ENCODE measurements at places on chromosomes 7 and 10.

DNA sequence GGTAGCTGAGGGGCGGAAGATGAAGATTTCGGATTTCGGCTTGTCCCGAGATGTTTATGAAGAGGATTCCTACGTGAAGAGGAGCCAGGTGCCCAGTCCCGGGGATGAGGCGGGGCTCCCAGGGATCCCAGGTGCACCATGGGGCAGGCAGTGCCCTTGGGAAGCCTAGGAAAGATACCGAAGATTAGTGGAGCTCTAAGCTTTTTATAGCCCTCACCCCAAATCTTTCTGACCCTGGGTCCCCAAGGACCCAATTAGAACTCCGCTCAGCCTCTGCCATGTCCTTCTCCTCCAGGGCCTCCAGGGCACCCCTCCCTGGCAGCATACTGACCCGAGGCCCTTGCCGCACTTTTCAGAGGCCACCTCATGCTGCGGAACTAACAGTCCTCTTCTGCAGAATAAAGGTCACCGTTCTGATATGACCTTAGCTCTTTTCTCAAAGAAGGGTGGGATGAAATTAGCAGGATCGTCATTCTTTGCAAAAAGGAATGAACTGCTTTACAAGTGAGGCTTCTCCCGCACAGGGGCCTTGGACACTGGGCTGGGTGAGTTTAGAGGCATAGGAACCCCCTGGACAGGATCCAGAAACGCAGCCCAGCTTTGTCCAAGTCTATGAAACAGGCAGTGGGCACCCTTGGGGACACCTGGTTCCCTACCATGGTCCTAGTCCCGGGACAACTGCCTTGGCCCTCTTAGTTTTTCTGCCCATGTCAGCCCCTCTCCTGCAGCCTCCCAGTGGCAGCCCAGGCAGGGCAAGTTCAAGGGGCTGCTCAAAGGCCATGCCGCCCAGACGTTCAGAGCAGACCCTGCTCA lies 17.9 kb upstream of the CSGALNACT2 start:
- DNase-seq = no peak

- DNase-seq = no peak
These were observed 31.5 kb downstream of the TCF7L2 start for GRCh38 chr10:112981553-112981952.

GRCh38 chr7:19587291-19587690 lies 121.5 kb downstream of the POLR1F start:
- DNase-seq = no peak

DNA sequence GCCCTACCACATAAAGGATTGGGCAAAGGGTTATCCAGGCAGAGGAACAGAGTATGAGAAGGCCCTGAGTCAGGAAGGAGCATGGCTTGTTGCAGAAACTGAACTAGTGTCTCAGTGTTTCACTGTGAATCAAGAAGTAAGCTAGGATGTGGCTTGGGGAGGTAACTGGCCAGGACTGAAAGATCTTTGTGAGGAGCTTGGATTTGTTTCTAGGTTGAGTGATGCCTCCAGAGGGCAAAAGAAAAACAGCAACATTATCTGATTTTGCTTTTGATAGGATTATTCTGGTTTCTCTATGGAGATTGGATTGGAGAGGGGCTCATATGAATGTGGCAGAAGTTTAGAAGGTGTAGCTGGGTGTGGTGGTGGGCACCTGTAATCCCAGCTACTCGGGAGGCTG lies 137.9 kb upstream of the HDAC9 start:
- no peak for DNase-seq

- DNase-seq = no peak
These were observed 52.3 kb upstream of the KIAA1217 start for GRCh38 chr10:24156686-24157085.

GRCh38 chr7:94001396-94001795 lies 2.8 kb downstream of the BET1 start:
- DNase-seq = no peak

DNA sequence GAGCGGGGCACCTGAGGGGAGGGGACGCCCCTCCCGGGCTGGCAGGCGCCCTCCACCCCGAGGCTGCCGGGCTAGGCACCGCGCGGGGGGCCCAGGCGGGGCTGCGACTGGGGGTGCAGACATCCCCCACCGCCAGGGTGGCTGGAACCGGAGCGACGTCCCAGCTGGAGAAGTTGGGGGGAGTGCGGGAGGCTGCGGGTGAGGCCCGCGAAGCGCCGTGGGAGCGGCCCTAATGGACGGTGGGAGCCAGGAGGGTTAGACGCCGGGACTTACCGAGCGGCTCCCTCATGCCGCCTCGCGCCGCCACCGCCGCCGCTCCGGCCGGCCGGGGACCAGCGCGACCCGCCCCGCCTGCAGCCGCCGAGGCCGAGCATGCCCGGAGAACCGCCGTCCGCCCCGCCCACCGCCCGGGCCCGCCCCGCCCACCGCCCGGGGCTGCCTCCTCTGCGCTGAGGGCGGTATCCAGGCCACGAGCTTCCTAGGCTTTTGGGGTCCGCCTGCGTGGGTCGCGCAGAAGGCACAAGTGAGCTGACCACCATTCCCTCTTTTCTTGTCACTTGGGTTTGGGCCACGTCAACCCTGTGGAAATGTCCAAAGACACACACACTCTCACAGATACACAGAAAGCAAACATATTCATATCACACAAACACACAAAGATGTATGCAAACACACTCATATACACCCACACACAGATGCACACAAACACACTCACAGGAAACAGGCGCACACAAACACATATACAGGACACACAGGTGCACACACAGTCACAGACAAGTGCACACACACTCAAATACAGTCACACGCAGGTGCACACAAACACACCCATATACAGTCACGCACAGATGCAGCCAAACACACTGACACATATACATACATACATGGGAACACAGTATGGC lies at the start of gene JCAD:
Gene JCAD (minus strand): TSS at position 378 of the 899 bp plus-strand sequence. CDS start 11,774 bp downstream, outside the sequence.
- peak; percentile 13 for DNase-seq

DNA sequence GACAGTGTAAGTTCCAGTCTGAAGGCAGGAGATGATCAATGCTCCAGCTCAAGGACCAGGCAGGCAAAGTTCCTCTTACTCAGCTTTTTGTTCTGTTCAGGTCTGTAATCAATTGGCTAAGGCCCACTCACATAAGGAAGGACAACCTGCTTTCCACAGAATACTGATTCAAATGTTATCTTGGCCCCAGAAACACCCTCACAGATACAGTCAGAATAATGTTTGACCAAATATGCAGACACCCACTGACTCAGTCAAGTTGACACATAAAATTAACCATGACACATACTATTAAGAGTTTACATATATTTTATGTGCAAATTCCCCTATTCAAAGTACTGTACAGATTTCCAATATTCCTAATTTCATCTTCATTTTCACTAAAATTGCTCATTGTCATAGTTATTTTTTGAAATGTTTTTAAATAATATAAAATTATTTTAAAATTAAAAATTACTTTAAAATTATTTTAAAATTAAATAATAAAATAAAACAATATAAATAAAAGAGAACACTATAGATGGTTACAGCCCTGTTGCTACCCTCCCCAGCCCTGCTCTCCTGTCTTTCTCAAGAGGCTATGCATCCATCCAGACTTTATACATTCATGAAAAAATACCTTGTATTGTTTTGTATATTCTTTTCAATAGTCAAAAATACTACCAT lies 59.4 kb downstream of the RAB11FIP2 start:
- DNase-seq = no peak

DNA sequence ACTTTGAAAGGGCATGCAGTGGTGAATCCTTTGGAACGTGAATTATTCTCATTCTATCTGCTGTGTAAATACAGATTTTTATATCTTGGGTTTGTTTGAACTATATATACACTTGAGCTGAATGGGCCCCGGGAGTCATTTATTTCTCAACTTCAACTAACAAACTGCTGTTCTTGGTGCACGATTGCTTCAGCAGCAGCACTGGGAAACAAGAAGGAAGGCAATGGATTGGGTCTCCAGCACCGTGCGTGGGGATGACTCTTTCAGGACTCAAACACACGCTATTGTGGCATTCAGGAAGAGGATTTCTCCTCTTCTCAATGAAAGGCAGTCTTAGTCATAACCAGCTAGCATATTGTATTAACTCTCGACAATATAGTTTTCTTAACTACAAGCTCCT lies 226.0 kb upstream of the NFE2L3 start:
- DNase-seq = no peak

DNA sequence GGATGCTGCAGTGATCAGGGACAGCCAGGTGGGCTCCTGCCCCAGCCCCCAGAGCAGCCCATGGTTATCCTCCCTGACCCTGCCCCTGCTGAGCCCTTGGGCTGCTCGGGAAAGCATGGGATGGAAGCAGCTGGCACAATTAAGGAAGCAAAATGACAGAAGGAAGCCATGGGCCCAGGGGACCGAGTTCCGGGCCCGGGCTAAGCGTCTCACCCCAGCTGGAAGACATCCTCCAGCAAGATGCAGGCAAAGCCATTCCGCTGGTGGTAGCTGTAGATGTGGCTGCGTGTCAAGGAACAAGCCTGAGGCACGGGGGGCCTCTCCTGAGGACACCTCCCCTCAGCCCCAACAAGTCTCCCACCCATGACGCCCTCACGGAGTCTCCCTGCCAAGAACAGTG lies 1.1 kb downstream of the ATG9B start:
- no peak for DNase-seq

- DNase-seq = no peak
These were observed 57.0 kb downstream of the CHST3 start for GRCh38 chr10:72020914-72021809.

DNA sequence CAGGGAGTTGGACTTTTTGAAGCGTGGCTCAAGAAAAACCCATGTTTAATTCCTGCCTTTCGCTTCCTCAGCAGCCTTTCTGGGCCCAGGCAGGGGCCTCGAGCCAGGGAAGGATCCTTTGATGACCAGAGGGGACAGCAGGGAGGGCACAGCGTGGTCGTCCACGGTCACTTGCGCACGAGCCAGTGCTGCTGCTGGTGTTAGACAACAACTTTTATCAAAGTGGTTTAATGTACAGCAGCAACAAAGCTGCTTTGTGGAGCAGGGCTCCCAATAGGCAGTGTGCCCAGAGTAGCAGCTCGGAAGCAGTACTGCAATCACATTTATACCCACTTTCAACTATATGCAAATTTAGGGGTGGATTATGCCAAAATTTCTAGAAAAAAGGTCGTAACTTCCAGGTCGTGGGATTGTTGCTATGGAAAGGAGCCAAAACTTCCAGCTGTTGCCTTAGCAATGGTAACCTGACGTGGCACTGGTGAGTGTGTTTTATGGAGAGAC lies 6.1 kb downstream of the GIMAP1 start:
- no peak for DNase-seq

DNA sequence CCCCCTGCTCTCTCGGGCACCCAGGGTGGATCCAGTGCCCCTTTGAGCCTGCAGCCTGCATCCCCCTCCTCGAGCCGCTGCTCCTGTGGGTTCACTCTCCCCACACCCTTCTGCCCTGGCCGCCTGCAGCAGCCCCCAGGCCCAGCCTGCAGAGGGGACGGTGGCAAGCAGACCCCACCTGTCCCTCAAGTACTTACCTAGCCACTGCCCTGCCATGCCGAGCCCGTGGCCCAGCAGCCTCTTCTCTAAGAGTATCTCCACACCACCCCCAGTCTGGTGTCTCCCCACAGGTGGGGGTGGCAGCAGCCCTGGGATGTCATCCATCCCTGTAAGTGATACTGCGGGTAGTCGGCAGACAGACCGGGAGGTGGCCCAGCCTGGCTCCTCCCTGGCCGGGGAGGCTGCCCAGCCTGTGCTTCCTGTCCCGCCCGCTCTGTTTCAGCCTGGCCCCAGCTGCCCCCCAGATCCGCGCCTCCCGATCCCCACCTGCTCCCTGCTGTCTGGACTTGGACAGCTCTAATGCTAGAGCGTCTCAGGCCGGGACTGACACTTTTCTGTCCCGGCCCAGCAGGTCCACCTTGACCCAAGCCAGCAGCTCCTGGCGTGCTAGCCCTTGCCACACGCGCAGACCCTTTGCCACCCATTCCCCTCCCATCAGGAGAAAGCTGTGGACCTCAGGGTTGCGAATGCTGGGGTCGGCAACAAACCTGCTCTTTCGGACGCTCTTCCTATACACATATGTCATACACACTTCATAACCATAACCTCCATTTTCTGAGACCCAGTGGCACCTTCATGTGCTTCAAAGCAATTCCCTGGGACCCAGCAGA lies 25.0 kb downstream of the YKT6 start:
- DNase-seq = no peak

DNA sequence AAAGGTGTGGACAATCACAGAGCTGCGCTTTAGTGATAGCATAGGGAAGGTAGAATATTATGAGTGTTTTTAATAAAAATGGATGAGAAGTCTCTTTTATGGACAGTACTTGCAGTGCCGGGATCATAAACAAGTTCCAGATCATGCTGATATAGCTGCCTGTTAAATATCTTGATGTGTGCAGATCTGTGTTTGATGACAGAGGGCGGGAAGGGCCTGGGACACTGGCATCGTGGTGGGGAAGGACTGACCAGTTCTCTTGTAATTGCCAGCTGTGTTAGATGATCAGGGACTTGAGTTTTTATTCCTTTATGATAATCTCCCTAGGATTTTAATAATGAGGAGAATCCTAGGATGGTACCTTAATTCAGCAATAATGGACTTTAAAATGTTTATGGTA lies 14.6 kb downstream of the SND1 start:
- DNase-seq = no peak

GRCh38 chr10:34249634-34250033 lies 565.5 kb downstream of the PARD3 start:
- DNase-seq = no peak

GRCh38 chr7:22587322-22587721 lies 87.3 kb upstream of the STEAP1B start:
- no peak for DNase-seq

DNA sequence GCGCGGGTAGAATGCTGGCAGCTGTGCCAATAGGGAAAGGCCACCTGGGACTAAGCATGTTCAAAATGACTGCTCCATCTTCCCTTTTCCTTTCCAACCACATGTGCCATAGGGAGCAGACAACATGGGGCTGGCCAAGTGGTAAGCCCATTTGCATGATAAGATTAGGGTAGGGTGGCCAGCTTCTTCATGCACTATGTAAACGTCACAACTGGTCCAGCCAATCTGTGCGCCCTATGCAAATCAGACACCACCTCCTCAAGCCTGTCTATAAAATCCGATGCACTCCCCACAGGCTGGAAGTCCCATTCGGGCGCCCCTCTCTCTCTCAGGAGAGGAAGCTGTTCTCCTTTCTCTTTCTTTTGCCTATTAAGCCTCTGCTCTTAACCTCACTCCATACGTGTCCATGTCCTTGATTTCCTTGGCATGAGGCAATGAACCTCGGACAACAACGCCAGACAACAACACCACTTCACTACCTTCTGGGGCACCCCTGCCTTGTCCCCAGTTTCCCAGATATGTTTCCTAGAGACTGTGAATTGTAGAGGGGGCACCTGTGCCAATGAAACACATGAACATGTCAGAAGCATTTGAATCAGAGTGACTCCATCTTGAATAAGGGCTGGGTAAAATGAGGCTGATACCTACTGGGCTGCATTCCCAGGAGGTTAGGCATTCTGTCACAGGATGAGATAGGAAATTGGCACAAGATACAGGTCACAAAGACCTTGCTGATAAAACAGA lies 19.1 kb upstream of the EXOC6 start:
- no peak for DNase-seq

DNA sequence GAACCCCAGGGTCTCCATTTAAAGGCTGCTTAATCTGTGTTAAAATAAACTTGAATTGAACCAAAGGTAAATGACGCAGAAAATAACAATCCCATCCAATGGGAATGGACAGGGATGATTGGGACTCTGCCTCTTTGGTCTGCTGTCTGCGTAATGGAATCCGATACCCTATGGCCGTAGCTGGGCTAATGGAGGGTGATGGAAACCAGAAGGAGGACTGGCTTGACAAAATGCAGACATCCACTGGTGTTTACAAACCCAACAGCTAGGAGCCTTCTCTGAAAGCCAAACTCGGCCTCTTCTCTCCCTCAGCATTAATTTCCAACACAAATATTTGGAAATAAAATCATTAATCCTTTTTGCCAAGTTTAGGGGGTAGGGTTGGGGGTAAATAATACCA lies 162.2 kb upstream of the CHST15 start:
- DNase-seq = no peak
